ENCODE measurements at places on chromosomes 2 and 18. TPM values are rescaled to one million over a fixed set of nuclear protein-coding genes. Genes with fewer than 3 reads are reported as not detected.

The TRAF3IP1 gene
- 1.0 TPM for total RNA-seq

The THADA gene
- 33.5 TPM for total RNA-seq

The GPR39 gene
- total RNA-seq = not detected

The SPDYA gene
- total RNA-seq = 2.0 TPM

The VIL1 gene
- not detected for total RNA-seq

The IL36RN gene
- not detected for total RNA-seq

The NR4A2 gene
- total RNA-seq = 134 TPM

The CPO gene
- total RNA-seq = not detected

The HOXD3 gene
- total RNA-seq = not detected

The CRYGC gene
- total RNA-seq = not detected

The ZNF532 gene
- total RNA-seq = 7.0 TPM

The KCNJ13 gene
- not detected for total RNA-seq

The PMAIP1 gene
- 52.6 TPM for total RNA-seq

The TGFA gene
- 0.19 TPM for total RNA-seq

The ZSWIM2 gene
- not detected for total RNA-seq

The NFATC1 gene
- total RNA-seq = 89.4 TPM

The MBD2 gene
- total RNA-seq = 151 TPM

The KATNAL2 gene
- total RNA-seq = 0.88 TPM

The TXNDC2 gene
- not detected for total RNA-seq

The DSC1 gene
- total RNA-seq = 0.06 TPM

The SLC4A3 gene
- total RNA-seq = not detected

The HTR2B gene
- total RNA-seq = not detected

The NEU2 gene
- total RNA-seq = not detected

The TMEM247 gene
- not detected for total RNA-seq
